IMR-90 (cell line): ENCODE measurements at places on chromosomes 1 and 21. TPM values are rescaled to one million over a fixed set of nuclear protein-coding genes. Genes with fewer than 3 reads are reported as not detected.

DNA sequence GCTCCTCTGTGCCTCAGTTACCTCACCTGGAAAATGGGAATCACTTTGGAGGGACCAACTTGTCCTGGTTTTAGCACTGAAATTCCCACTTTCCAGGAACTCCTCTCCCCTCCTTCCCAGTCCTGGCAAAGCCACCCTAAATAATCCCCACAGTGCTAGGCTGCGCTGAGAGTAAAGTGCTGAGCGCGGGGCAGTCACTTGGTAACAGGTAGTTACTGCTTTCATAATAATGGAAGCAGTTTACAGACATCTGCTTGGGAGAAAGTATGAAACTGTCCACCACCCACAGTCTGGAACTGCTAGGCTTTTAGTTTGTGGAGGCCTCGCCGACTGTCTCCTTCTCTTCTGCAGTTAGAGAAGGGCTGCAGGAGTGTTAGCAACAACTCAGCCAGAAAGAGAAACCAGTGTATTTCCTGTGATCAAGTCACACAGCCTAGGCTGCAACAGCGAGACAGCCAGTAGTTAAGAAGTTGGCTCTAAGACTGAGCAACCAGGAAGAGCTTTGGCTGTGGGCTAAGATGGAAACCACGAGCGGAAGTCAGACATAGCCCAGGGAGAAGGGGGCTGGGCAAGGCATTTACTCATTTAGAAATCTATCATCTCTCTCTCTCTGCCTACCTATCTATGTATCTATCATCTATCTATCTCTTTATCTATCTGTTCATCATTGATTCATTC lies 30.8 kb upstream of the ABCG1 start:
- no peaks in the 10 kb centered on the region for H3K36me3 ChIP-seq
- H3K4me1 ChIP-seq = no peaks in the 10 kb centered on the region; the same call in 1 of the 2 replicates
- DNase-seq = no peak
- no peak overlapping the region for H3K4me3 ChIP-seq
- H3K27ac ChIP-seq = no peak overlapping the region
- peaks cover 15% of the 10 kb centered on the region; the same call in 1 of the 2 replicates for H3K27me3 ChIP-seq

DNA sequence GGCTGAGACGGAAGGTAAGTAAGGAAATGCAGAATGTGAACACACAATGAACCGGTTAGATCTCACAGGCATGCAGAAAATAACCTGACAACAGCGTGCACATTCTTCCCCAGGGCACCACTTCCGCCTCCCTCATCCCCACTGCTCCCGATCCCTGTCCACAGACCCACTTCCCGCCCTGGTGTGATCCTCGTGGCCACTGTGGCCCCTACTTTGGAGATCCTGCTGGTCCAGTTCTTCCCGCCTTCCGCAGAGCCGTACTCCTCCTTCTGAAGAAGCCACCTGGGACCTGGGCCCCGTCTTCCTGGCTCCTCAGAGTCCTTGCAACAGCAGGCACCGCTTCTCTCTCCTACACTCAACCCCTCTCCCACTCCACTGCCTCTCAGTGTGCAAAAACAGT lies 1.4 kb upstream of the GSTM4 start:
- peaks cover 7% of the 10 kb centered on the region; the same call in 1 of the 2 replicates for H3K36me3 ChIP-seq
- no peak overlapping the region for H3K4me3 ChIP-seq
- peaks cover 2% of the 10 kb centered on the region for H3K4me1 ChIP-seq
- no peak overlapping the region for H3K27ac ChIP-seq
- H3K27me3 ChIP-seq = 0 out of 2 replicates have a peak, but pooled peaks cover 3% of the 10 kb centered on the region

NR1I3 gene
- total RNA-seq = not detected in 2 replicates

GRCh38 chr1:2330035-2330434 lies 61.3 kb downstream of the MORN1 start:
- no peaks in the 10 kb centered on the region for H3K27me3 ChIP-seq
- H3K4me3 ChIP-seq = no peak overlapping the region
- no peaks in the 10 kb centered on the region for H3K36me3 ChIP-seq
- peak overlapping the region; percentile 27 for H3K27ac ChIP-seq
- no peak for DNase-seq

DNA sequence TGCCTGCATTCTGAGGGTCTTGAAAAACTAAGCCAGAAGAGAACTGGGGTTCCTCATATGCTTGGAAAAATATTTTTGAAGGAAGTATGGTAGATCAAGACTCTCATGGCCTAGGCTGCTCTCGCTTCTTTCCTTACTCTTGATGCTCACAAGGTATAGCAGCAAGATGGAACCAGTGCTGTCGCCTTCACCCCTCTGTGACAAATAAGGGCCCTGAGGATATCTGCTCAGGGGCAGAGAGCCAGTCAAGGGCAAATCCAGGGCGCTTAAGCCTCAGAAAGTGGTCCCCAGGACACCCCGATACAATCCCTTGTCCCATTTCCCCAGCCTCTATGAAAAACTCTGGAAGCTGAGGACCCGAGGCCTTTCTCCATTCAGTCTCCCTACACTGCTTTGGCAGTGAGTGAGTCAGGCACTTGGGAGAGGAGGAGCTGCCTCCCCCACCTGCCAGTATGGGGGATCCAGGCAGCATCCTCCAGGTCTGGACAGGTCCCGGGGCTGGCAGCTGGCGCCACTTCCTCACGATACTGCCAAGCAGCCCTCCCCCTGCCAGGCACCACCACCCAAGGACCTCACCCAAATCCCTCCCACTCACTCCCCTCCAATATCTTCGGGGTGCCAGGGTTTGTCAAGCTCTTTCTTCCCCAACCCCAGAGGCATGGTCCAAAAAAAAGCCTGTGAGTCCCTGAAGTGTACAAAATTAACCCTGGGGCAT lies 1.3 kb downstream of the IGSF9 start:
- peaks cover 69% of the 10 kb centered on the region for H3K27me3 ChIP-seq
- H3K27ac ChIP-seq = no peak overlapping the region
- no peaks in the 10 kb centered on the region for H3K36me3 ChIP-seq

DNA sequence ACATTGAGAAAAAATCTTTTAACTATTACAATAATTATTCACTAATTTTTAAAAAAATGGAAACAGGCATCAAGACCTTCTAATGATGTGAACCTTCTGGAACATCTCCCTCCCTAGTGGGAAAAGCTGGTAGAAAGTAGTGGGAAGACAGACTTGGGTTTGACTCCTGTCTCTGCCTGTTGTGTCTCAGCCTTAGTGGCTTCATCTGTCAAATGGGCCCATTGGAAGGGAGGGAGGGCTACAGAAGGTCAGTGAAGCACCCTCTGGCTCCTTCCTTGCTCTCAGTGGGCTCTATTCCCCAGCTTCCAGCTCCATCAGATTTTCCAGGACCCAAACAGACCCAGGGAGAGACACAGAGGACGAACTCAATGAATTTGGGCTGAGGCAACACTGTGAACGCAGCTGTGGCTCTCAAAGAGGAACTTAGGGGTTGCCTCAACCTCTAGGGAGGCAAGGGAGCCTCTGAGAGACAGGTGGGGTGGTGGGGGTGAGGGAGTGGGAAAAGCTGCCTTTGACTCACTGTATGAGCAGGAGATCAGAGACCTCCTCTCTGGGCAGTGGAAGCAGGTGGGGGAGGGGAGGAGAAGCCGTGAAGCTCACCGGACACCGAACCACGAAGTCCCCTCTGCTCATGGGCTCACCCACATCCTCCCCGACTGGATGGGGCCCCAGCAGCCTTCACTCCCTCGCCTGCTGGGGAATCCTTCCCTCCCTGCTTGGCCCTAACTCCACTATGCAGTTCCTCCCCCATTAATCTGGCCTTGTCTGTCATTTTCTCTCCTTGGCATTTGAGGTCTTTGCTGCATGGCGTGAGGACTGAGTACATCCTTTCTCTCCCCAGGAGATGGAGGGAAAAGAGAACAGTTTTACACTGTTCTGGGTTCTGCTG lies 4.5 kb downstream of the CNR2 start:
- no peaks in the 10 kb centered on the region for H3K36me3 ChIP-seq
- no peak overlapping the region for H3K4me3 ChIP-seq
- no peaks in the 10 kb centered on the region for H3K4me1 ChIP-seq
- DNase-seq = no peak
